ENCODE measurements at places on chromosomes 5 and 9.

DNA sequence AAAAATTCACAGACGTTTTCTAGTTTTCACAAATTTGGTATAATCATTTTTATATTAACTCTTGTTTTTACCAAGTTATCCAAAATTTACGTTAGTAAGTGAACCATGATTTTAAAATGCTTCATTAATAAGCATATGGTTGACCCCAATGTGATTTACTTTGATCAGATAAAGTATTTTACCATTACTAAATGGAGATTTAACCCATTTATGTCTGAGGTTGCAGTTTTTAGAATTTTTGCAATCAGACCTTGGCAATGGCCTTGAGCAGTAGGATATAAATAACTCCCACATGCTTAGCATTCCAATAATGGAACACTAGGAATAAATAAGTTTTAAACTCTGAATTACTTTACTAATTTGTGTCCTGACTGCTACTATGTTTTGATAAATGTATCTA lies 84.6 kb downstream of the NDUFS4 start:
- no peak for DNase-seq

DNA sequence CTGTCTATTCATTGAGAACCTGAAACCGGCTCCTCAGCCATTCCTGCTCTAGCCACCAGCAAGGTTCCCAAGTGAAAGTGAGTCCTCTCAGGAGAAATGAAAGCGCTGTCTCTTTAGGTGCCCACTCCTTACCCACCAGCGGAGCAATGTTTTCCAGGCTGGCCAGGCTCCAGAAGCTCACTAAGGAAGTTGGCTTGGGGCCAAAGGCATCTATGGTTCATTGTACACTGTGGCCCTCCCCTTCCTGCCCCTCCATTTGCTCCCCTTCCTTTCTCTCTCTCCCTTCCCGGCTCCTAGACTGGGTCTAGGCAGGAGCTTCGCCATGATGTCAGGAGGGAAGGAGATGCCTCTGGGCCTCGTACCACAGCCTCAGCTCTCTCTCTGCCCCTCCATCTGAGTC lies 1.1 kb upstream of the GABRP start:
- no peak for DNase-seq

- DNase-seq: no peak
These were observed 20.3 kb upstream of the THG1L start for GRCh38 chr5:157710882-157711281.

GRCh38 chr9:17578577-17578910 lies 322 bp upstream of the SH3GL2 start:
- DNase-seq: no peak

- peak; percentile 84 for DNase-seq
These were observed 20.6 kb downstream of the DYNC2I2 start for GRCh38 chr9:128636024-128636390.
